ENCODE measurements at places on chromosomes 4 and X.

DNA sequence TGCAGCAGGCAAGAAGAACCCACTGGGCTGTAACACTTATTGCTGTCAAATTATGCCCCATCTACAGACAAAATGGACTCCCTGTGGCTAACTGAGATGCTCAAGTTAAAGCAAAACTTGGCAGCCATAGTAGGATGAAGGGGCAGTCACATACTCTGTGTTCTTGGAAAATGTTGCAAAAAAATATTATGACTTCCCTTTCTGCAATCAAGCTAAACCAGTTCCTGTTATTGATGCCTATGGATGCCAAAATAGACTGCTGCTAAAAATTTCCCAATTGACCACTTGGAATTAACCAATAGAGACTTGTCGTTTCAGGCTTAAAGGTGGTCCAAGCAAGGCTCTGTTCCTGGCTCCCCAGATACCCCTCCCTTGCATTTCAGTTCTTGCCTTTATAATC lies 49.5 kb downstream of the IQCM start:
- DNase-seq: no peak

DNA sequence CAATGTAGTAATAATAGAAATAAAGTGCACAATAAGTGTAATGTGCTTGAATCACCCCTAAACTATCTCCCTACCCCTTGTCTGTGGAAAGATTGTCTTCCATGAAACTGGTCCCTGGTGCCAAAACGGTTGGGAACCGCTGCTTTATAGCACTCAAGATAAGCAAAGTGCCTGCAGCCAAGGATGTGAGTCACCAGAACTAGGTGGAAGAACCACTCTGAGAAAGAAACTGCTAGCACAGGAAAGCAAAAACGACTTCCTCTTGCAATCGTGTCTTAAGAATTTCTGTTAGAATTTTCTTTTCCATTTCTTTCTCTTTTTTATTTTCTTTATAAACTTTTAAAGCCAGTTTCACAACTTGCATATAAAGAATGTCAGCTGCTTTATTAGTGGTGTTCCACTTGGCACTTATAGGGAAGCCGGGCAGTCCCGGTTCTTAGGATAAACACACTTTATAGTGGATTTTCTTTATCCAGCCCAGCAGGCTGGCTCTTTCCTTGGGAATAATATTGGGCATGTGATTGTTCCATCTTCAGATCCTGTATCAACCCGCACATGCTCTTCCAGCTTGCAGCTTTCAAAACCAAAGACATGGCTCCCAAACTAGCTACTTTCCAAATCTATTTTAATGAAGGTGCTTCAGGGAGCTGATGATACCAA lies 32.3 kb upstream of the CXCL8 start:
- no peak for DNase-seq

DNA sequence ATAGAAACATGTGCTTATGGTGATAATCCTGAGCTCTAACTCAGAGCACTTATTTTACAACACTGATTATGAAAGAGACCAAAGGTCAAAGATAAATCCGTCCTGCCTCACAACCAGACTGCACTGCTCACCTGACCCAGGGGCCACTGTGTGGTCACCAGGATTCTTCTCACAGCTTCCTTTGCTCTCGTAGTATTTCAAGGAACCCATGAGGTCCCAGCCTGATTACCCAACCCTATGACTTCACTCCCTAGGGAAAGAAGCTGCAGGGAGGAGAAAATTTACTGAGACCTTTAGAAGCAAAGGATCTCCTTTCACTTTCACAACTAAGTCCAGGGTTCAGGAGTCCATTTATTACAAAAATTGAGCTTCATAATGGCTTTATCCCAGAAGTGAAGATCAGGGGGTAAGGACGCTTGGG lies 9.6 kb downstream of the SLC25A5 start:
- no peak for DNase-seq

DNA sequence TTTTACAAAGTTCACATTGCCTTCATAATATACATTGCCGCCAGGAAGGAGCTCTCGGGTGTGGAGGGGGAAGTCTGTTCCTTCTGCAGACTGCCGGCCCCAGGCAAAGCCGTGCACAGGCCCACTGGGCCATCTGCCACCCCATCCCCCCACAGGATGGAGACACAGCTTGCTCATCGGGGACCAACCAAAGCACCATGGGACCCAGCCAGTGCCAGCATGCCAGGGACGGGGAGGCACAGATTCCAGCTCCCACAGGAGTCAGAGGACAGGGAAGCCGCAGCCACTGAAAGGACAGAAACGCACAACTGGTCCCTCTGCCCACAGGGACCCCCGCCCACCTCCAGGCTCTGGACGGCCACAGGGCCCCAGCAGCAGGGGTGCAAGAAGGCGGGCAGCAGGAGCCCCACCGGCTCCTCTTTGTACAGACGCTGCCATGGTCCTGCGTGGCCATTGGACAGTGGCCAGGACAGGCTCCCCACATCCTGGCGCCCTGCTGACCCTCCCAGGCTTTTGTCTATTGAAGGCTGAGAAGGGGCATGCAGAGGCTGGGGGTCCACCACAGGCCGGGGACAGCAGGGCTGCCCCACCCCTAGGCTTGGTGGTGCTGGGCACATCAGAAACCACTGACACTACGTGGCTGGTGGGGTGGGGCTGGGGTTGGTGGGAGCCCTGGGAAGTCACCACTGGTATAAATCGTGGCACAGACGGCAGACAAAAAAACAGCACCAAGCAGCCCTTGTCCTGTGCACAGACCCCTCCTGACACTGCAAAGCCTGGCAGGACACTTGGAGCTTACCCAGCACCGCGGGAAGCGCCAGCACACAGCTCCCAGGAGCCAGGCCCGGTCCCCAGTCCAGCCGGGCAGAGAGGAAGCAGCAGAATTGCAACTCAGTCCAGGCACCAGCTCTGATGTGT lies 89.0 kb downstream of the FAM53A start:
- DNase-seq: no peak

- DNase-seq: no peak
Measured at GRCh38 chr4:1413687-1414479, 7.6 kb upstream of the NKX1-1 start.

GRCh38 chr4:189279188-189279587 lies 661.5 kb upstream of the FRG1 start:
- DNase-seq: no peak

DNA sequence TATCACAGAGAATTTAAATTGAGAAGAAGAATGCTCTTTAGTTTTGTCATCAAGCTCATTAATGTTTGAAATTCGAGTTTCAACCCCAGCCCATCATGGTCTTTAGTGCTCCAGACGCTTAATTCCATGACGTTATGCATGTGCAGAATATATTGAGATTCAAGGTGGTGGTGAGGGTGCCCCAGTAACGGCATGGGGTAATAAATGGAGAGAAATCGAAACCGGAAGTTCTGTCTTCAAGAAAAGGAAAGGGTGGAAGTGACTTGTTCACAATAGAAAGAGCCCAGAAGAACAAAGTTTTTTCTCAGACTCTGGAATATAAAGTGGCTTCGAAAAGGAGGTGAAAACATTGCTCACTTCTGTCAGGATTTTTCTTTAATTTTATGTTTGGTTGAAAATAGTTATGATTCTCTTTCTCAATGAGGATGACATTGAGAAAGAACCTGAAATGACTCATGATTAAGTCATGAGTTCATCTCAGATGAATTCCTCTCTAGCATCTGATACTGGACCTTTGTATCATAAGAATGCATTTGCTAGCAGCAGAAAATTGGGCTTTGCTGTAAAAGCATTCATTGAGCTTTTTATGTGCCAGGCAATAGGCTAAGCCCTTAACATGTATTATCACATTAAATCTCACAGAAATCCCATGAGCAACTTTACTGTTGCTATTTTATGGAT lies 779 bp upstream of the DDX60L start:
- no peak for DNase-seq

DNA sequence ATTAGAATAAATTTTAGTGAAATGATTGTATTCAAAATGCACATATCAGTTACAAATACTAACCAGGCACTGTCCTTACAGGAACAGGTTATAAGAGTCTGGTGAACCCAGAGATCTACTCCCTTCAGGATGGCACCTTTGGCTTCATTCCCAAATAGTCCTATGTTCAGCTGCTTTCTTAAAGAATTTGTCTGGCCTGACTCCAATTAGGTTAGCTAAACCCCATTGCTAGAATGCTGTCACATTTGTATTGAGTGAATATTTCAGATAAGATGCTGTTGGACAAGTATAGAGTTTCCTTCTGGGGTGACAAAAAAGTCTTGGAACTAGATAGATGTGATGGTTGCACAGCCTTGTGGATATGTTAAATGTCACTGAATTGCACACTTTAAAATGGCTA lies 69.4 kb downstream of the EFHC2 start:
- no peak for DNase-seq

- no peak for DNase-seq
Measured at GRCh38 chr4:143302536-143302935, 34.1 kb upstream of the GAB1 start.

- DNase-seq: no peak
Measured at GRCh38 chr4:123776267-123776666, 379.7 kb downstream of the SPRY1 start.

- no peak for DNase-seq
Measured at GRCh38 chrX:50962156-50962555, 51.6 kb downstream of the BMP15 start.
